Cardiac muscle cell (in vitro differentiated cells and primary cell): ENCODE measurements at places on chromosomes 4 and X. TPM values are rescaled to one million over a fixed set of nuclear protein-coding genes. Genes with fewer than 3 reads are reported as not detected.

ADH4 gene
- not detected in 2 replicates for total RNA-seq

CYBB gene
- 0.42 and 0.60 TPM in 2 replicates for total RNA-seq

HS3ST1 gene
- 0.09 and 0.35 TPM in 2 replicates for total RNA-seq

SSX1 gene
- not detected in 2 replicates for total RNA-seq

PLP1 gene
- 0.03 and 0.07 TPM in 2 replicates for total RNA-seq

FAM9B gene
- not detected in 2 replicates for total RNA-seq

GPR82 gene
- total RNA-seq, result not detected in 2 replicates

RGN gene
- 5.7 and 15.4 TPM in 2 replicates for total RNA-seq

GRCh38 chrX:112945826-112946225 is 105.2 kb upstream of the AMOT start:
- H3K27ac ChIP-seq, result no peak overlapping the region
- H3K27me3 ChIP-seq, result no peaks in the 10 kb centered on the region
- H3K36me3 ChIP-seq, result no peaks in the 10 kb centered on the region
- DNase-seq, result no peak

GRCh38 chr4:157819693-157820464 is 352.9 kb downstream of the GASK1B start:
- no peak for DNase-seq
- no peak overlapping the region for H3K4me3 ChIP-seq
- no peaks in the 10 kb centered on the region for H3K36me3 ChIP-seq
- H3K27me3 ChIP-seq, result no peaks in the 10 kb centered on the region
- H3K27ac ChIP-seq, result no peak overlapping the region
- H3K4me1 ChIP-seq, result no peaks in the 10 kb centered on the region

- no peaks in the 10 kb centered on the region for H3K27me3 ChIP-seq
- no peak overlapping the region for H3K27ac ChIP-seq
- DNase-seq, result no peak
- no peaks in the 10 kb centered on the region for H3K36me3 ChIP-seq
- H3K4me3 ChIP-seq, result no peak overlapping the region
These were observed 1424.9 kb upstream of the PCDH7 start for GRCh38 chr4:29295280-29295679.

DNA sequence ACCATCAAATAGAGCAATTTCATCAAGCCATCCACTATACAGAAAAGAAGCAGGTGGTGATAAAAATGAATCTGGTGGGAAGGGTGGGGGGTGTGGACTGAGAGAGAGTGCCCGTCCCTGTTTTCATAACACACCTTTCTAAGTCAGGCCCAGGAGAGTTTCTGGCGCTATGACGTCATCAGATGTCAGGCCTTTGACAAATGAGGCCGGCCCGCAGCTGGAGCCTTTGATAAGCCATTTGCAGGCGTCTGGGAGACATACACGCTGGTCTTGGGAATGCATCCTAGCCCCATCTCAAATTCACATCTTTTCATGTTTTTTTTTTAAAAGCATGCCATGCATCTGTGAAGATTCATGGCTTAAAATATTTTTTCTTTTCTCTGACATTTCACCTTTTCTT is 404.5 kb downstream of the BCOR start:
- H3K4me3 ChIP-seq, result no peak overlapping the region
- H3K27ac ChIP-seq, result no peak overlapping the region
- DNase-seq, result peak; percentile 45
- no peaks in the 10 kb centered on the region for H3K36me3 ChIP-seq
- H3K4me1 ChIP-seq, result peaks cover 3% of the 10 kb centered on the region

- no peaks in the 10 kb centered on the region for H3K27me3 ChIP-seq
- no peaks in the 10 kb centered on the region for H3K4me1 ChIP-seq
- H3K36me3 ChIP-seq, result no peaks in the 10 kb centered on the region
- no peak overlapping the region for H3K27ac ChIP-seq
- no peak overlapping the region for H3K4me3 ChIP-seq
- DNase-seq, result no peak
These were observed 151.7 kb upstream of the CPEB2 start for GRCh38 chr4:14850455-14851097.

DNA sequence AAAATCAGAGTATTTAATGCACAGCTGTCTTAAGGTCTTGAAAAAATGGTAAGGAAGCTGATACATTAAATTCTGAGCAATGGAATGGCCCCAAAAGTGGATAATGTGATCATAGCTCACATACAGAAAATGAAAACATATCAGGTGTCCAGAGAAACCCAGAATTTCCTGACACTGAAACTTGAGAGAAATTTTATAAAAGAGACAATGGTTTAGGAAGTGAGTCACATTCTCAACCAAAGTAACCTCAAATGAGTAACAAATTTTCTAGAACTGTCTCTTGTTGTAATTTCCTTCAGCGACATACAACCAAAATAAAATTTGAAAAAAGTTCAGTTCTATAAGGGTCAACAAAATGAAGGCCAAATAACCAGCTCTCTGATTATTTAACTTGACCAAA is 37.4 kb upstream of the PACRGL start:
- H3K27me3 ChIP-seq, result no peaks in the 10 kb centered on the region
- no peaks in the 10 kb centered on the region for H3K36me3 ChIP-seq
- H3K4me1 ChIP-seq, result no peaks in the 10 kb centered on the region
- no peak overlapping the region for H3K4me3 ChIP-seq

- H3K27me3 ChIP-seq, result peaks cover 6% of the 10 kb centered on the region
- H3K27ac ChIP-seq, result no peak overlapping the region
- H3K4me1 ChIP-seq, result no peaks in the 10 kb centered on the region
- H3K4me3 ChIP-seq, result no peak overlapping the region
These were observed 64.2 kb upstream of the ADRA2C start for GRCh38 chr4:3701736-3702560.

GRCh38 chr4:6582889-6583490 is 8.0 kb downstream of the MAN2B2 start:
- peak; percentile 33 for DNase-seq
- H3K27me3 ChIP-seq, result no peaks in the 10 kb centered on the region
- no peak overlapping the region for H3K4me3 ChIP-seq
- H3K27ac ChIP-seq, result no peak overlapping the region
- peaks cover 6% of the 10 kb centered on the region for H3K36me3 ChIP-seq

GRCh38 chrX:18160369-18160768 is 60.3 kb downstream of the BEND2 start:
- no peaks in the 10 kb centered on the region for H3K27me3 ChIP-seq
- H3K36me3 ChIP-seq, result no peaks in the 10 kb centered on the region
- H3K27ac ChIP-seq, result no peak overlapping the region
- no peak overlapping the region for H3K4me3 ChIP-seq
- no peak for DNase-seq

- H3K27me3 ChIP-seq, result no peaks in the 10 kb centered on the region
- peaks cover 39% of the 10 kb centered on the region for H3K36me3 ChIP-seq
- H3K4me3 ChIP-seq, result no peak overlapping the region
- DNase-seq, result no peak
- H3K4me1 ChIP-seq, result no peaks in the 10 kb centered on the region
- H3K27ac ChIP-seq, result no peak overlapping the region
These were observed 42.1 kb upstream of the CENPU start for GRCh38 chr4:184775854-184776555.

DNA sequence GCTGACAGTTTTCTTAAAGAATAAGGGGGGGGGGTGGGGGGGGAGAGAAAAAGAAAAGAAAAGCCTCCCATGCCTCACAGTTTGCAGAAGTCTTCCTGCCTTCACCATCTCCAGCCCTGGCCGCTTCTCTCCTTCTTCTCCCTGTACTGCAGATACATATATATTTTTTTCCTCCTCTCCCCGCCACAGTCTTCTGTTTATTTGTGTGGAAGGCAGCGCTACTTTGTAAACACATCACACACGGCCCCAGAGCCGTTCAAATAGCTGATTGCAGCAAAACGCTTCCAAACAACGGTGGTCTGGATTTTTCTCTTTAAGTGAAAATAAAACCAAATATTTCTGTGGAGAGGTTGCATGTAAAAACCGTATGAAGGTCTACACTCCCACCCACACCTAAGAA is 732 bp downstream of the NLGN4X start:
- no peaks in the 10 kb centered on the region for H3K36me3 ChIP-seq
- H3K4me3 ChIP-seq, result peak overlapping the region; percentile 65
- no peak for DNase-seq
- H3K27ac ChIP-seq, result no peak overlapping the region
- H3K4me1 ChIP-seq, result no peaks in the 10 kb centered on the region
- peaks cover 49% of the 10 kb centered on the region for H3K27me3 ChIP-seq

- no peak overlapping the region for H3K4me3 ChIP-seq
- no peak for DNase-seq
- H3K36me3 ChIP-seq, result no peaks in the 10 kb centered on the region
- no peak overlapping the region for H3K27ac ChIP-seq
- H3K27me3 ChIP-seq, result no peaks in the 10 kb centered on the region
These were observed 3.8 kb upstream of the MMGT1 start for GRCh38 chrX:135977611-135978010.

DNA sequence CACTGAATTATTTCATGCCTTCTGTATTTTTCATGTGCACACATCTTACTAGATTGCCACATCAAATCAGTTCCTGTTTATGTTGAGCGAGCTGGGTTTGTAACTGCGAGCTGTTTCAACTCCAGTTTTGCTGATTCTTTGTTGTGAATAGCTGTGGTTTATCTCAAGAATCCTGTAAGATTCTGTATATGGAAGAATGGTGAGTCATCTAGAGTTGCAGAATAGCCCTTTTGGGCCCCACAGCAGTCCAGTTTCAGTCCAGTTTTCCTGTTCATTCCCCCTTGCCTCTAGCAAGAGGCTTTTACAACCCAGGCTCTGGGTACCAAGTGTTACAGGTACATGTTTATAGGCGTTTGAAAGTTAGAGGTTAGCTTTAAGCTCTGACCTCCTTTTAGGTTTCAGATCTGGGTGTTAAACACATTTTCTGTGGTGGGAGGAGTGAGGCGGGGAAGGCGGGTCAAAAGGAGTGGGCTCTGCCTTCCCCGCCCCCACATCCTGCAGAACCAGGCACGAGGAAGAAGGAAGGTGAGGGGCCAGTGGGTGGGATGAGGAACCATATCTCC is 32.7 kb downstream of the TBC1D14 start:
- H3K4me3 ChIP-seq, result no peak overlapping the region
- H3K36me3 ChIP-seq, result no peaks in the 10 kb centered on the region
- DNase-seq, result peak; percentile 96
- peaks cover 16% of the 10 kb centered on the region for H3K4me1 ChIP-seq
- H3K27me3 ChIP-seq, result no peaks in the 10 kb centered on the region
